Activated CD4-positive, alpha-beta memory T cell treated with anti-CD3 and anti-CD28 coated beads, Interleukin-2, amount 10 ng/mL, durations not matched to agents 7 days and 5 days (primary cell): ENCODE measurements at places on chromosomes 7 and 10. TPM values are rescaled to one million over a fixed set of nuclear protein-coding genes. Genes with fewer than 3 reads are reported as not detected.

DNA sequence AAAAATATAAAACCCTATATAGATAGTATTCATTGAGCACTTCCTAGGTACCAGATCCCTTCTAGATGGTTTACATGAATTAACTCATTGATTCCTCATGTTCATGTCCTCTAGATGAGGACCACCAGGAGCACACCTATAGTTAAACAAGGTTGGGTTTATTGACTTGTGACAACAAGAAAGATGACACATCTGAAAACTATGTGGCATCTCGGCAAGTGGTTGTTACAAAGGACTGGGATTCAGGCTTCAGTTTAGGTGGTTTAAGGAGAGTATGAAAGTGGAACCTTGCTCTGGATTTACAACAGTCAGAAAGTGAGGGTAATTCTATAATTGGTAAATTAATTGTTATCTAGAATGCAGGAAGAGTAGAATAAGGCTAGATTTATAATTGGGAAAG lies 99.0 kb upstream of the PHF14 start:
- no peak for DNase-seq

Gene TBL2
- total RNA-seq, result 27.1 TPM

Gene CDC14C
- not detected for total RNA-seq

GRCh38 chr7:129188892-129189660 lies 643 bp downstream of the SMO start:
- no peak for DNase-seq

Gene RNF32
- total RNA-seq, result 4.1 TPM

GRCh38 chr10:75425291-75426079 lies 5.9 kb upstream of the LRMDA start:
- no peak for DNase-seq

Gene PIP
- total RNA-seq, result not detected

- peak; percentile 64 for DNase-seq
Measured at GRCh38 chr10:93413252-93413689, 68.9 kb downstream of the MYOF start.

GRCh38 chr7:114302858-114303257 lies 111.8 kb upstream of the FOXP2 start:
- no peak for DNase-seq

Gene PNLIP
- not detected for total RNA-seq

Gene TCAF2
- 50.8 TPM for total RNA-seq

GRCh38 chr10:28541717-28542365 lies 8.9 kb downstream of the WAC start:
- no peak for DNase-seq

Gene CALHM1
- total RNA-seq, result 0.58 TPM

Gene FAM25C
- total RNA-seq, result not detected

DNA sequence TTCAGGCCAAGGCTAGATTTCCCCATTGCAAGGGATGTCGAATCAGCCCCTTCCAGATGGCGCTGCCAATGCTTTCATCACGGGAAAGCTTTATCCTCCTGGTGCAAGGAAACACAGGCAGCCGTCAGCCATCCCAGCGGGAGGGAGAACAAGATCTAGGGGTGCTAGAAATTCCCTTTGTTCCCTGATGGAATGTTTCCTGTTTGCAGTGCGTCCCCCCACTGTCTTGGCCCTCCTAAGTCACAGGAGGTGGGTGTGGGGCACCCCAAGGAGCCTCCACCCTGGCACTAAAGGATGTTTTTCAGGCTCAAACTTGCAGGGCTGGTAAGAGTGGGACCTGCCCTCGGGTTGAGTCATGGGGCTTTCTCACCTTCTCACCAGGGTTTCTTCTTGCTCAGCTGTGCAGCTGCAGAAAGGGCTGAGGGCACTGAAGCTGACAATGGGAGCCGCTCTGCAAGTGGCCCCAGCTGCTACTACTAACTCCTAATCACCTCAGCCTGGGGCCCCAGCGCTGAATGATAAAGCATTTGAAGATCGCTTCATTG lies 103.6 kb downstream of the PRPF18 start:
- no peak for DNase-seq

Gene LRRC17
- 0.15 TPM for total RNA-seq

GRCh38 chr10:624605-625332 lies 64.7 kb downstream of the DIP2C start:
- DNase-seq, result no peak

DNA sequence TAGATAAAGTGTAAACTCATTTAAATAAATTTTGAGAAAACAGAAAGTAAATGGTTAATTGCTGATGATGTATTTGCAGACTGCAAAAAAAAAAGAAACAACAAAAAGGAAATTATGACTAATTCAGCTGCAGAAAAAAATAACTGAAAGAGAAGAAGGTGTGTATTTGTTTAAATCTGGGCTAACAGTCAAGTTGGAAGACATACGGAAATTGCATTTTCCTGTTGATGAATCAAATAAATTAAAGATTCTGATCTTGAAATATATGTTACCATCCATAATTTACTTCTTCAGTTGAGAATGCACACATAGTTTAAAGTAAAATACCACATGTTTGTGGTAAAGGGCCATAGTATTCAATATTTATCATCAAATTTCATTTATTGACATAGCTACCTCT lies 19.3 kb upstream of the ING3 start:
- no peak for DNase-seq

GRCh38 chr7:128148676-128149075 lies 92.4 kb upstream of the LEP start:
- DNase-seq, result no peak

Gene OR2F2
- total RNA-seq, result not detected

DNA sequence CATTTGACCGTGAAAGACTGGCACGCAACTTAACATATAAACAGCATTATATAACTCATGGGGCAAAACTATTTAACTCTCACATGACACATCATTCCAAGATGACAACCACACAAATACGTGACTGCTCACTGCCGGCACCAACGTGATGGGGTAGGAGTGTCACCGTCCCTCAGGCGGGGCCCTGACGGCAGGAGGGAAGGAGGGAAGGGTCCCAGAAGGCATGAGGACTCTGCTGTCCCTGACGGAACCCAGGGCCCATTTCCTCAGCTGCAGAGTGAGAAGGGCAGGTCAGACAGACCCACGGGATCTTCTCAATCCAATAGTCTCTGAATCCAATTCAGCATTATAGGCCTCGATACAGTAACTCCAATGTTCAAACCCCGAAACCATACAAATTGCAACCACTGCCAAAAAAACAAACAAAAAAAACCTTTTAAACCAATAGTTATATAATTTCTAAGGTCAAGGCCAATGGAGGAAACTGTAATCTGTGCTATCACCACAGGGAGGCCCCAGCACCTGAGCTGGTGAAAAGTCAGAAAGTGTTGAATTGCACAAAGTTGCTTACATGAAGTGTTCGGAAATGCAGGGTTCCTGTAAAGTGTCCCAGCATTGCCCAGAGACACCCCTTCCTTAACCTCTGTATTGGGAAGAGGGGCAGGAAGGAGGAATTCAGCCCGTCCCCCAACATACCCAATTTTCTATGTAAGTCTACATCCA lies 137.4 kb downstream of the TNS3 start:
- DNase-seq, result no peak

GRCh38 chr7:117470777-117471176 lies 9.0 kb upstream of the CFTR start:
- DNase-seq, result no peak

Gene STRIP2
- total RNA-seq, result 28.3 TPM

GRCh38 chr7:96327429-96327828 lies 5.5 kb upstream of the SLC25A13 start:
- DNase-seq, result no peak

- DNase-seq, result peak; percentile 84
Measured at GRCh38 chr10:102644646-102645387, 538 bp downstream of the TRIM8 start.

DNA sequence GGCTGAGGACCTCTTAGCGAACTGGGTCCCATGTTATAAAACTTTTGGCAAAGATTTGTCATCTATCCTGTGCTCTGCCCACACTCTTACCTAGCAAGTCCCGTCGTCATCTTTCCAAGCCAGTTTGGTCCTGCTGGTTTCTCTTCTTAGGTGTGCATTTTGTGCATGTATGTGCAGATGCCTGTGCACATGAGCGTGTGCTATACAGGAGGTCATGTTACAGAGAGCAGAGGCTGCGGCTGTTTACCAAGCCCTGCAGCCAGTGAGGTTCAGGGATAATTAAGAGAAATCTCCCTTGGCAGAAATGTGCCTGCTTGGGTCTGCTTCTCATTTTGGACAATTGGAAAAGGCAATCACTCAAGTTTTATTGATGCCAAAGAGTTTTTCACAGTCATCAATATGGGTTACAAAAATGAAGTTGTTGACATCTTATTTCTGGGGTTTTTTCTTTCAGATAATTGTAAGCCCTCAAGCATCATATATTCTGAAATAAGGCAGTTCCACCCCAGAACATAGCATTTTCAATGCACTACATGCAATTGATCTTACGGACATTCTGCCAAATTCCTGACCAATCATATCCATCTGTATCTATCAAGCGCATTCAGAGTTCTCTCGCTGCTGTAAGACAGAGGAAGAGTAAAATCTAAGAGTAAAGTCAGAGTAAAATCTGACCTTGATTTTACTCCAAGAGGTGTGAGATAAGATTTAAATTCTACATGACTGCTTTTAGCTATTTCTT lies 361.4 kb upstream of the ZNF32 start:
- no peak for DNase-seq

Gene CNNM1
- total RNA-seq, result 0.08 TPM

DNA sequence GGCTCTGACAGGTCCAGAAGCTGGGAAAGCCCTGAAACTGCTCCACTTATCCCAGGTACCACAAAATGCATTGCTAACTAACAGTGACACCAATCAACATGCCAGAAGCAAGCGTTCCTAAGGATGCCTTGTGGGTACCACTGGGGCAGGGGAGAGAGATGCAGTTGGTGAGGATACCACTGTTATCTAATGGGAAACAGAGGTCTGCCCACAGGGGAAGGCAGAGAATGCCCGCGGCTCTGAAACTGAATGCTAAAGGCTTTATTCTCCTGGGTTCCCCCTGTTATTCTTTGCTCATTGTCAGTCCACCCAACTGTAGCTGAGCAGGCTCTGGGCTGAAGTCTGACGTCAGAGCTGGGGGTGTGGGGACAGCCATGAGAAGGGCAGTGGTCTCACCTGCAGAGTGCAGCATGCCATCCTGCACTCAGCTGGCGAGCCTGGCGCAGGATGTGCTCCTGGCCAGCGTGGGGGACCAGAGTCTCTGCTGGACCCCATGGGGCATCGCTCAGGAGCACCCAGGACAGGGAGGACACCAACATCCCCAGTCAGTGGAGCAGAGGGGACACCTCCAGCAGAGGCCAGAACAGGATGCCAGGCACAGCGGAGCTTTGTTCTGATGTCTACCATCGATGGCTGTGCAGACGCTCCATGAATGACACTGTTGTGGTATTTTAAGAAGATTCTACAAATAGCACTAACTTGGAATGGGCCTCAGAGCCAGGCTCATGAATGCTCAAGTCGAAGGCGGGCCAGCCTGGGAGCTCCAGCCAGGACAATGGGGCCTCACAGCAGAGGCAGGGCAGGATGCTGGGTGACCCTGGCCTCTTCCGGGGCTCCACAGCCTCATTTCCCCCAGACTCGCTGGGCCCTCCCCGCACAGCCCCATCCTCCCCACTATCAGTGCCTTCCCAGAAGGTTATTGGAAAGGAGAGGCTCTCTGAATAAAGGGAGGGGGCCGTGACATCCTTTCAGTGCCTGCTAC lies 95.8 kb downstream of the ARHGAP22 start:
- DNase-seq, result peak; percentile 5

DNA sequence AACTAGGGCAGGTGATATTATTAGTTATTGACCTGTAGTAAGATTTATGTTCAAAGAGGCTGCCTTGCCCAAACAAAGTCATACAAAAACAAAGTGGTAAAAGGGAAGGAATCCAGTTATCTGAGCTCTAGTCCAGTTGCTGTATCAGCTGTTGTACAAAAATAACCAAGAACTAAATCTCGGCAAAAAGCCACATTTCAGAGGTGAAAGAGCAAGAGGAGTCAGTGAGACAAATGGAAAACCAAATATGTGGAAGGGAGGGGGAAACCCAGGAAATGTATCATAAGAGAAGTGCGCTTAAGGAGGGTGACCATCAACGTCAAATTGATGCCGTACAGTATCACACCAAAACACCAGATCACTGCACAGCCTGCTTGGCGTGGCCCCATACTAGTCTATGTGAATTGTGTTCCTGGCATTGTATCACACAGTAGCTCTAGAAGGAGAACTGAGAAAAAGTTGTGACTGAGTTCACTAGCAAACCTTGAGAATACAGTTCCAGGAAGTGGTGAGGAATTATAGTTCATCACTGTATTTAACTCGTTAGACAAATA lies 6.4 kb downstream of the AGBL3 start:
- no peak for DNase-seq

DNA sequence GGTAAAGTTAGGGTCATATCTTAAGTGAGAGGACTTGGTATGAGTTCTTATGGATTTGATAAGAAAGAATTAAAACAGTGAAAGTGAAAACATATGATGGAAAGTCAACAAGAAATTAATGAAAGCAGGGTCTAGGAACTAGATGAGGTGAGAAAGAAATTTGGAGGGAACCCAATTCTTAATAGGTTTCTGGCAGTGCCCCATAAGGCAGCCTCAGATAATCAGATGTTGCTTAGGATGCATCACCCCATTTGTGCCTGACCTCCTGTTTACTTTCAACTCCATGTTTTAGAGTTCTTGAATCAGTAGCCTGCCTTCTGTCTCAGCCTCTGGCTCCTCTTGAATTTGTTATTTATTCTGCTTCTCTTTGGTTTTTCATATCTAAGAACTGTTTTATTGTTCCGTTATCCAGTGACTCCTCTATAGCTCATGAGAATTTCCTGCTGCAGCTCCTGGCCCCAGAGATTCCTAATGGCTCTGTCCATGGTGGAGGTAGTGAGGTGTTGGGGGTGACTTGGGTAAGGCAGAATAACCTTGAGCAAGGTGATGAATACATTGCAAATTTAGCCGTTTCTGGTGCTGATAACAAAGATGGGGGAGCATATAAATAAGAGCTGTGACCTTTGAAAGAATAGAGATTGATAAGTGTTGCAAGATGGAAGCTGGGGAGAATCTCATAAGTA lies 17.6 kb downstream of the ITGB8 start:
- DNase-seq, result no peak

GRCh38 chr7:125061776-125062397 lies 132.3 kb upstream of the POT1 start:
- no peak for DNase-seq

GRCh38 chr10:86179961-86180360 lies 186.6 kb downstream of the GRID1 start:
- DNase-seq, result no peak

- no peak for DNase-seq
Measured at GRCh38 chr10:78846760-78847159, 222.0 kb upstream of the ZMIZ1 start.

Gene WDR11
- 47.0 TPM for total RNA-seq
